ENCODE measurements at places on chromosomes 4 and X.

DNA sequence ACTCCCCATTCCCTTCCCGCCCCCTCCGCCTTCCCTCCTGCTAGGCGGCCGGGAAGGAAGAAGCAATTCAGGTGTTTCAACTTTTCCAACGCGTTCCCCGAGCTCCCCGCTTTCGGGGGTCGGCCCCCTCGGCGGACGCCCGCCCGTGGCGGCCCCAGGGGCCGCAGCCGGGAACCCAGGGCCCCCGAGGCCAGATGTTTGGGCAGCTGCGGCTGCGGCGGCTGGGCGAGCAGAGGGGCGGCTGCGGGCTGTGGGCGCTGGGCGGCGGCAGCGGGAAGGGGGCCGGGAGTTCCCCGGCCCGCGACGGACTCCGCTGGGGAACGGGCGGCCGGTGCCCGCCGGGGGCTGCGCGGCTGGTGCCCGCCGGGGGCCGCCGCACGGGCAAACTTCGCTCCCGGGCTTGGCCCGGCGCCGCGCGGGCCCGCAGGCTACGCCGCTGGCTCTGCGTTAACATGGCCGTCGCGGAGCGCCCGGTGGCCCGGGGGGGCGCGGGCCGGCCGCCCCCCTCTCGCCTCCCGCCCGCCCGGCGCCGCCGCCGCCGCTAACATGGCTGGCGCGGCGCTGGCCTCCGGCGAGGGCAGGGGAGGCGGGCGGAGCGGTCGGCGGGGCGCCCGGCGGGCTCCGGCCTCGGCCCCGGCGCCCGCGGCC is 510 bp downstream of the HMGB3 start:
- DNase-seq = no peak

DNA sequence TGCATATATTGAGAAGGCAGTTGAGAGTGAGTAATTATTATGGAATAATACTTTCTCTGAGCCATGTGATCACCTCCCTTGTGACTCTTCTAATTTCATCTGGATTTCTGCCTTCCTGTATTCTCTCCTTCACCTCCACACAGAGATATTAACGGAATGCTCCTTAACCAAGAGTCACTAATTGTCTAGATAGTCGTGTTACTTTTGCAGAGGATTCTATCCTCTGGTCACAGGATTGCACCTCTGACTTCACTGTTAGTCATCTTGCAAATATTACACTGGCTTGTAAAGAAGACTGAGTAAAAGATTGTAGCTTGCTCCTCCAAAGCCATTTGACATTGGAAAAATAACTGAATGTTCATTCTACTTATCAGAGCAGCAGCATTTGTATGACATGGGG is 160.9 kb downstream of the SH2D1A start:
- no peak for DNase-seq

DNA sequence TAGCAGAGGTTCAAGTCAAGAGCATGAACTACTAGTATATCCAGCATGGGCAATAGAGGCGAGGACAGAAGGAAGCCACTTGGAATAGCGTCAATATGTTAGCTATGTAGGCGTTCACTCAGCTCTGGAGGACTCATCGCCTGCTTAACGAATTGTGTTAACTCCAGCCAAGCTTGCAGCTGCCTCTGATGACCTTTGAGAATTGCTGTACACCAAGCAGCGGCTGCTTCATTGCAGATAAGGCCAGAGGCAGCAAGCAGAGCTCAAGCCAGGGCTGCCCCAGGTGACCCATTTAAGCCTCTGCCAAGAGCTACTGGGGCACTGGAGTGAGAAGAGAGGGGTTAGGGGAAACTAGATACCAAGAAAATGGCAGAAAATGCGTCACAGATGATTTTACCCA is 160.2 kb upstream of the IGFBP7 start:
- DNase-seq = no peak

DNA sequence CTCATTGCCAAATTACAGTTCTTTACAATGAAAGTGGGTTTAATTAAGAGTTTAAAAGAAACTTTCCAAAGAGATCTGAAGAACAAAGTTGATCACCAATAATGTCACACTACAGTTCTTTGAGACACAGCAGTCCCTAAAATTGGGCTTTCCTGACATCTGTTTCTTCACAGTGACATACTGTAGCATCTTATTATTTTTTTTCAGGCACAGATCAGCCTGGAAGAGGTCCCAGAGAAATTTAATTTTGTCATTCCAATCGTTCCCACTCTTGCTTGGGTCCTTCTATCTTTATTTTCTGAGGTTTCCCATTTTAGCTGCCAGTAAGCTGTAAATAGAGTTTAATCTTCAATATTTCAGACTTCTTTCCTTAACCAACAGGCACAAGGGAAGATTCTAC is 143.1 kb upstream of the FRMPD4 start:
- no peak for DNase-seq

- no peak for DNase-seq
Measured at GRCh38 chr4:132114885-132115284, 1034.2 kb upstream of the PCDH10 start.
